Activated CD8-positive, alpha-beta memory T cell treated with anti-CD3 and anti-CD28 coated beads for 24 hours (primary cell): ENCODE measurements at places on chromosomes 4 and X.

GRCh38 chrX:27555514-27555913, 34.6 kb upstream of the DCAF8L2 start:
- DNase-seq = no peak

- DNase-seq = no peak
These were observed 71.3 kb downstream of the ANKRD17 start for GRCh38 chr4:73187325-73187724.

- no peak for DNase-seq
These were observed 1232.4 kb downstream of the STIM2 start for GRCh38 chr4:28093071-28093470.

DNA sequence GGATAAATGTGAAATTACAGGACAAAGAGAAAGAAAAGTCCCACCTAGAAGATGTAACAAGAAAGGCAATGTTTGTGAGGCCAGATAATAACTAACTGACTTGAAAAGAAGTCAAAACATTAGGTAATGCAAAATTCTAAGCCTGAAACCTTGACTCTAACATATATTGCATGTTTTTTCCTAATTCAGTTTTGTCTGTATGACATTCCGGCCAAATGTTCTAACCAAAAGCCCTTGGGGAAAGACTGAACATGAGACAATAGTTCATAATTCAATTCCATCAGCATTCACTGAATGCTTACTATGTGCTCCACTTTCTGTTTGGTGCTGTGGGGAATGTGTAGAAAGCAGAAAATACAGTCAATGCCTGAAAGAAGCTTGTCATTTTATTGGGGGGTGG, 84.8 kb upstream of the PLAC1 start:
- no peak for DNase-seq

DNA sequence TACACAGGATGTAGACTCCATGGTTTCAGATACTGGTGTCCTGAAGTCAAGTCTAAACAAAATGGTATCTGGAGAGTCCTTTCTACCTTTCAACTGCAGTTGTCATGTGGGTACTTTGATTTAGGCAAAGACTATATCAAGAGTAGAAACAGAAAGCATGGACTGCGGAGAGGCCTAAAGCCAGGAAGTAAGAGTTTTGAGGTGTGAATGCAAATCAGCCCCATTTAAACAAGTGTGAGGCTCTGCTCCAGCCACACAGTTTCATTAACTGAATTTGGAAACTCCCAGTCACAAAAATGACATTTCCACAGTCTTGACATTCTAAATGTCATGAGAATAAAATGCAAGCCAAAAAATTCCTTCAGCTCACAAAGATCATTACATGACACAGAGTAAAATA, 87.2 kb upstream of the MCF2 start:
- no peak for DNase-seq

DNA sequence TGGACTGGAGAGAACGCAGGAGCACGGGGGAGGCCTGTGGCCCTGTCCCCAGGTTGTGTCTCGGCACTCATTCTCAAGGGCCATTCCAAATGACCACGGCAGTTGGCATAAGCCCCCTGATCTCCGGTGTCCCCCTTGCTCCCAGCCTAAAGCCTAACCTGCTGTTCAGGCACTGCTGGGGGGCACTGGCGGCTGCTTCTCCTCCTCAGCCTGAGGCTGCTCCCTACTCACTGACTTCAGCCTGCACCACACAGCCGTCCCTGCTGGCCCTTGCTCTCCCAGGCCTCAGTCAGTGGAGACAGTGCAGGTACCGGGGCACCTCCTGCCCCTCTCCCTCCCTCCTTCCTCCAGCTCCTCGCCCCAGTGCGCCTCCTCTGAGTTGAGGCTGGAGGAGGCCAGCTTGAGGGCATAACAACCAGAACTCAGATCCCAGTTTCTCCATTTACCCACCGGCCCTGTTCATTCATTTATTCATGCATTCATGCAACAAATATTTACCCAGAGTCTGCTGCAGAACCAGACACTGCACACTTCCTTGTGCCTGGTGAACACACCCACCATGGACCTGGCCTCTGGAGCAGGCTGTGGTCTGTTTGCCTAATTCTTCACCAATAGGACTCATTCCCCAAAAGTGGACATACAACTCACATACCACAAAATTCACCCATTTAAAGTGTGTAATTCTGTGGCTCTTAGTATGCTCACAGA, 65.0 kb downstream of the CPZ start:
- no peak for DNase-seq

- no peak for DNase-seq
These were observed 36.3 kb upstream of the GATB start for GRCh38 chr4:151797131-151797530.

GRCh38 chr4:115219315-115219860, 106.0 kb upstream of the NDST4 start:
- DNase-seq = no peak

DNA sequence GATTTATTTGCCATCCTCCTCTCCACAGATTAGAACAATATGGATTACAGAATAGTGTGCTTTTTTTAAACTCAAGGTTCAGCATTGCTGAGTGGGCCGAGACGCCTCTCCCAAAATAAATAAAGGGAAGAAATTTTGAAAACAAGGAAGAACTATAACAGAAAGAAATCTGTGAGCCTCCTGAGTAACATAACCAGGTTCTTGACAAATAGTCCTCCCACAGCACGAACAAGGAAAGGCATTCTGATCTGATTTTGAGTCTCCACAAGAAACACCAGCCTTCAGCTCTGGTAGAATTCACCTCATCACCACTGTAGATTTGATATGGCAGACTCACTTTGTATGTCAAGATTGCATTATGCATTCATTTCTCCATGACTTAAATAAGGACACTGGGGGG, 173.6 kb downstream of the HHIP start:
- no peak for DNase-seq

GRCh38 chrX:39470588-39471407, 627.0 kb downstream of the BCOR start:
- no peak for DNase-seq

DNA sequence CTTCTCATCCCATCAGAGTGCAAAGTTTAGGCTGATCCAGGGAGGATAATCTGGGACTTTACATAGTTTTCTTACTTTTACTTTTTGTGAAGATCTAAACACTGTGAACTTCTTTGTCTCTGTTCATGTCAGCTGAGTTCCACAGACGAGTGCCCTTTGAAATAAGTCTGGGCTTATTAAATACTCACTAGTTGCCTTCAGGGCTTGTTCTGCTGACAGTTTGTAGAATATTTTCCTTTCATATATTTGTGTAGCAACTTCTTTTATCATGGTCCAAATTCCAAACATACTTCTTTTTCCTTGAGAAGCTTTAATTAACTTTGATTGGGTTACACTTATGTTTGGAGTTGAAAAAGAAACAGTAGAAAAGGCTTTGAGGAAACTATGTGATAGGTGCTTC, 109.6 kb downstream of the SH2D1A start:
- DNase-seq = no peak

DNA sequence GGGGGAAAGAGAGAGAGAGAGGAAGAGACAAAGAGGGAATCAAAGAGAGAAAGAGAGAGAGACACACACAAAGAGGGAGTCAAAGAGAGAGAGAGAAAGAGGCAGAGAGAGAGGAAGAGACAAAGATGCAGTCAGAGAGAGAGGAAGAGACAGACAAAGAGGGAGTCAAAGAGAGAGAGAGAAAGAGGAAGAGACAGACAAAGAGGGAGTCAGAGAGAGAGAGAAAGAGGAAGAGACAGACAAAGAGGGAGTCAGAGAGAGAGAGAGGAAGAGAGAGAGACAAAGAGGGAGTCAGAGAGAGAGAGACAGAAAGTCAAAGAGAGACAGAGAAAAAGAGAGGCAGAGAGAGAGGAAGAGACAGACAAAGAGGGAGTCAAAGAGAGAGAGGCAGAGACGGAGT, 45.5 kb downstream of the MAGEA9 start:
- DNase-seq = no peak

DNA sequence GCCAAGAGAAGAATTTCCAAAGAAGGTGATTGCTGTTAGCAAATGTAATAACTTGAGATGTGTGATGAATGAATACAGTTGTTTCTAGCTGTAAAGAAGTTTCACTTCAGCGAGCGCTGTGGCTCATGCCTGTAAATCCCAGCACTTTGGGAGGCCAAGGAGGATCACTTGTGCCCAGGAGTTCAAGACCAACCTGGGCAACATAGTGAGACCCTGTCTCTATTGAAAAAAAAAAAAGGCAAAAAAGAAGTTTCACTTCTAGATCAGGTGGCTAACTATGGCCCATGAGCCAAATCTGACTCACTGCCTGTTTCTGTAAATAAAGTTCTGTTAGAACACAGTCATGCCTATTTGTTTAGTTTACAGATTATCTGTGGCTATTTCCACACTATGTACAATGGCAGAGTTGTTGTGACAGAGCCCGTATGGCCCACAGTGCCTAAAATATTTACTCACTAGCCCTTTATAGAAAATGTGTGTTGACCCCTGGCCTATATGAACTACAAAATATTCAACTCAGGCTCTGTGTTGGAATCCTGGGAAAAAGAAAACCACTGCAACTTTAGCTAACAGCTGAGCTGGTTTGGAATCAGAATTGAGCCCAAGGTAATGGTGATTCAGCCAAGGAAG, 54.1 kb upstream of the PRPS1 start:
- DNase-seq = no peak

DNA sequence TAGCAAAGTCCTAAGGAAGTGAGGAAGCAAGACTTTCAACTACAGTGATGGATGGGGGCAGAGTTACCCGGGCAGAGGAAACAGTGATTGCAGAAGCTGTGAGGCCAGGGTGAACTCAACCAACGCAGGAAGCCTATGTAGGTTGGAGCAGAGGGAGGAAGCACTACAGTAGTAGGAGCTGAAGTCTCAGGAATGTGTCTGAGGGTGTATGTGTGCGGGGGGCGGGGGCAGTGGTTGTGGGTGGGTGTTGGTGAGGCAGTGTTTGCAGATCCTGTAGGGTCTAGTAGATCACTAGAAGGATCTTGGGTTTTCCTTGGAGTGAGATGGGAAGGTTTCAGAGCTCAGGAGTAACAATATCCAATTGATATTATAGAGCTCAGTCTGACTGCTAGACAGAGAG, 9.9 kb upstream of the MID1 start:
- DNase-seq = no peak

- DNase-seq = no peak
These were observed 226.1 kb downstream of the ADGRL3 start for GRCh38 chr4:61426229-61426628.

DNA sequence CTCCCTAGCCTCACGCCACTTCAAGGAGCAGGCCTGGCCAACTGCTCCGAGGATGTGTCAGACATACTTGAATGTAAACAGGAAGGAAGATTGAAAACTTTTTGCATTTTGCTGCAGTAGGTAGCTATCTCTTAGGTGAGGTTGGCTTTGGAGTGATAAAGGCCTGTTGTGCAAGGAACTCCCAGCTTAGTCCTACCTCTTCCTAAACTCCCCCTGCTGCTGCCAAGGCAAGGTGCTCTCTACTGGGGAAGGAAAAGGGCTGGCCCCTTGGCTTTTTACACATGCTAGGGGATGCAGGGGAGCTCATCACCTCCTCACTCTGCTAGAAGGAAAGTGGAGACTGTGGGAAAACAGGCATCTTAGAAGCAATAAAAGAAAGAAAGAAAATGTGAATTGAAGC, 10.7 kb upstream of the BRS3 start:
- no peak for DNase-seq

DNA sequence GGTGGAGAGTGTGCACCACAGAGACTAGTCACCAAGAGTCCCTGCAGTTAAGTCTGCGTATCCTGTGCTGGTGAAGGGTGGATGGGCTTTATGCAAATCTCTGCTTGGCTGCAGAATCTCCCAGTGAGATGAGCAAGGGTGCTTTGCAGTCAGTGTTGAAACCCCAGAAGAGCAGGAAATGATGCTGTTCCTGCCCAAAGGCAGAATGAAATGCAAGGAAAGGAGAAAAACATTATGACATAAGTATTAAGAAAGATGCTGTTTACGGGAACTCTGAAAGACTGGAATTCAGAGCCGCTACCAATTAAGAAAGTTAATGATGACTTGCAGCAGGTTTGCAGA, 25.4 kb upstream of the ACSL1 start:
- no peak for DNase-seq

- DNase-seq = no peak
These were observed 597.8 kb downstream of the BCOR start for GRCh38 chrX:39499996-39500395.
